Stimulated activated CD8-positive, alpha-beta memory T cell treated with anti-CD3 and anti-CD28 coated beads, Interleukin-4, amount 100 ng/mL, for 24 hours (primary cell): ENCODE measurements at places on chromosomes 2 and 18.

DNA sequence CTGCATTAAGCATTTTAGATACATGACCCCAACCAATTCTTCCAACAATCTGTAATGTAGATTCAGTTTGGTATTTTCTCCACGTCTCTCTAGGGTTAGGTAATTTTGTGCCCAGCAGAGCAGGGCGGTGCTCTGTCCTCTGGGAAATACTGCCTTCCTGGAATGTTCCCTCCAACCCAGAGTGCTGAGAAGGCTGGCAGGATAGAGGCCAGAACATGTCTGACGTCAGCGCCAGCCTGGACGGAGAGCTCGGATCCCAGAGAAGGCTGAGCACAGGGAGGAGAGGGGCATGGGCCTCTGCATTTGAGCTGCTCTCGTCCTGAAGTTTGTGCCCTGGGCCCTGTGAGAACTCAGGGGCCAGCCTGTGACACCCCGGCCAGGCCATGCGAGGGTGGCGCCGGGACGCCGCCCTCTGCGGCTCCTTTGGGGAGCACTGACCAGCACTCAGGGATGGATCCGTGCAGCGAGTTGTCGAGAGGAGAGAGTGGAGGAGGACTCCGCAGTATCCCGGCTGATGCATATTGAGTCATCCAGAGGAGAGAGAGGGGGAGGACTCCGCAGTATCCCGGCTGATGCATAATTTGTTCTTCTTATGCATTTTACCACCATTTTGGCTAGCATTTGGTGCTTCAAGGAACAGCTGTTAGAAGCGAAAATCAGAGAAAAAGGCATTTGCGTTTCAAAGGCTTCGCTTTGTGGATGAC is 80.0 kb upstream of the PXDN start:
- no peak for DNase-seq

DNA sequence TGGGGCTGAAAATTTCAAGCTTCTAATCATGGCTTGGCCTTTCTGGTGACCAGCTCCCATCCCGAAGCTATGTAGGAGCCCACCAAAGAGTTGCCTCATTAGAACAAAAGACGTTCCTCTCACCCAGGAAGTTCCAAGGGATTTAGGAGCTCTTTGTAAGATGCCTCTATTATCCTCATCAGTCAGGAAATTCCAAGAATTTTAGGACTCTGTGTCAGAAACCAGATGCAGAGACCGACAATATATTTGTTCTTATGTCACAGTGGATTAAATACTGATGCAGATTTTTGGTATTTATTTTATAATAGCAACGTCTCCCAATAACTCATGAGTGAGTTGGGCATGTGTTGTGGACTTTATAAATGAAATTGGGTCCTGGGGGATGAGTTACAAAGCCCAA is 91.8 kb upstream of the SKOR2 start:
- no peak for DNase-seq

DNA sequence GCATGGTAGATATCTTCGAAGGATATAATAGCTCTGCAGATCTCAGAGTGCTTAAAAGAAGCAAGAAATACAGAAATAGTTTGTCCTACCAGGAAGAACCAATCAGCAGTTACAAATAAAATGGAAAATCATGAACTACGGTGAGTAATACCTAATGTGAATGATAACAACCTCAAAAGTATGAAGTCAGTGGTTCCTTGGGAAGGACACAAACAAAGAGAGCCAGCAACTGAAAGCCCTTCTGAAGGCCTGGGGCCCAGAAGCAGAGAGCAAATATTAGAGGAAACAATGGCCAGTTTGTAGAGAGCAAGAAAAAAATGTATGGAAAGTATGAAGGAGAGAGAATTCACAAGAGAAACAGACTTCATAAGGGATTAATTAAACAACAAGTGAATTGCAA is 226.8 kb upstream of the CHST9 start:
- no peak for DNase-seq

DNA sequence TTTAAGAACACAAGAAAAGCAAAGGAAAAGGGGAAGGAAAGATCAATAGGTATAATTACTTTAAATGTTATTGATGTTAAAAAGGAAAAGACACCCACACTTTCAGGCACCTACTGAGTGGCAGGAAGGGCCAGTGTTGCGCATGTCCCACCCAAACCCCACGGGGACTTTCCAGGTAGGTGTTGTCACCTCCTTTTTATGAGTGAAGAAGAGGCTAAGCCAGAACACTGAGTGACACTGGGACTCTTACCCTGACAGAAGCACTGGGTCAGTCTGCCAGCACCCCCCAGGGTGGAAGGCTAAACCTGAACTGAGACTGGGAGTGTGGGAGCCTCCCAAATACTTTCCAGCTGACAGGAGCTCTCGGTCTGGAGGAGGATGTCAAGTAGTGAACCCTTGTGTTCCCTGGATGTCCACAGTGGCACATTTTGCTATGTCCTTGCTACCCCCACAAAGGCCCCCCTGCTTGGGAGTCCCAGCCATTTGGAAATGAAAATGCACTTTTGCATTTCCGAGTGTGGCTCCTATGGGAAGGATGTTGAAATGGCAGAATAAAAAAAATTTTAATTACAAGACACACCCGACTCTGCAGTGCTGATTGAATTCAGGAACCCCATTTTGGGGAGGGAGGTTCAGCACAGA is 90.9 kb upstream of the SMAD2 start:
- DNase-seq: no peak

- no peak for DNase-seq
These were observed 161.7 kb downstream of the INSIG2 start for GRCh38 chr2:118250001-118250400.

- no peak for DNase-seq
These were observed 285.7 kb upstream of the POU3F3 start for GRCh38 chr2:104568247-104568646.

DNA sequence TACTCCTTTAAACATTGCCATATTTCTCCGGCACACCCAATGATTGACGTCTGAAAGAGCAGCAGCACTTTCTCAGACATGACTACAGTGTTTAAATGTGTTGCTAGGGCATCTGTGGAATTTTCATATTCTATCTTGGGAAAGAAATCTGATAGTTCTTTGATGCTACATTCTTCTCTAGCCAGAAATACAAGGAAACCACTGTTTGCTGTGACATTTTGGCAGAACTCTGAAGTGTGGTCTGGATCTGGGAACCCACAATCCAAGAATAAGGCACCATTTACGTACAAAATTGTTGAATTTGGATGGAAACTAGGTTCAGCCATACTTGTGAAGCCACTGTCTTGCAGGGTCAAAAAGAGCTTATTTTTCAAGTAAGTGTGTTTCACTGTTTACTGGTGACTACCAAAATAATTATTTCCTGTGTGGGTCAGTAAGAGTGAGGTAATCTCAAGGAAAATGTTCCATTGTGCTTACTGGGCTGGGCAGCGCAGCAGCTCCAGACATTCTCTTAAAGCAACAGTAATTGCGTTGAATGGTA is 21.3 kb upstream of the CD28 start:
- no peak for DNase-seq

DNA sequence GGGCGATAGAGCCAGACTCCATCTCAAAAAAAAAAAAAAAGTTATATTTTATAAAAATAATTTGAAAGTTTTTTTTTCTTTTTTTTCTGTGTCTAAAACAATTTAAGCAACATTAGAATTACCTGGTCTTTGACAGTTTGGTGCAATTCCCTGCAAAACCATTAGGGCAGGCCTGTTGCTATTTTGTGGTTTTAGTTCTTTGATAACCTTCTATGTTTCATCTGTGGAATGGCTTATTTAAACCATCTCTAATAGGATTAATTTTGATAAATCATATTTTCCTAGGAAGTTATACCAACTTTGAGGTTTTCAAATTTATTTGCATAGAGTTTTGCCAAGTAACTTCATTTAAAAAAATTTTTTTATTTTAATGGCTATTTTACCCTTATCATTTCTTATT is 141.2 kb upstream of the TWIST2 start:
- no peak for DNase-seq

DNA sequence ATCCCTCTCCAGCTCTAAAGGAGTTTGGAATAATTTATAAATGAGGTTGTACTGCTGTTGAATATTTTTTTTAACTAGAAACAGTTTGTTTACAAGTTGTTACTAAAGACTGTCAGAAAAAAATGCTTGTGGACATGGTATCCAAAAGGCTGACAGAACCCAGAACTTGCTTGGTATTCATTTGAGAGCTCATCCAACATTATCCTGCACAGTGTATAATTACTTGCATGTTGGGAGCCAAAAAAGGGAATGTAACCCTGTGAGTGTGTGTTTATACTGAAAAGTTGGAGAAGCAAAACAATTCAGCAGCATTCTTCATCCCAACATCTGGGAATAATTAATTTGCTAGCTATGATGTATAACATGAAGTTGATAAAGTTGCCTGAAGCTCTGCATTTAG is 42.1 kb upstream of the EHBP1 start:
- DNase-seq: no peak
